H54 (cell line): ENCODE measurements at places on chromosomes 4 and X.

- DNase-seq: no peak
These were observed 34.2 kb downstream of the TSC22D3 start for GRCh38 chrX:107741404-107741790.

GRCh38 chrX:2498781-2499302, 1.9 kb downstream of the DHRSX start:
- no peak for DNase-seq

- no peak for DNase-seq
These were observed 7.5 kb downstream of the DTHD1 start for GRCh38 chr4:36288731-36289426.

DNA sequence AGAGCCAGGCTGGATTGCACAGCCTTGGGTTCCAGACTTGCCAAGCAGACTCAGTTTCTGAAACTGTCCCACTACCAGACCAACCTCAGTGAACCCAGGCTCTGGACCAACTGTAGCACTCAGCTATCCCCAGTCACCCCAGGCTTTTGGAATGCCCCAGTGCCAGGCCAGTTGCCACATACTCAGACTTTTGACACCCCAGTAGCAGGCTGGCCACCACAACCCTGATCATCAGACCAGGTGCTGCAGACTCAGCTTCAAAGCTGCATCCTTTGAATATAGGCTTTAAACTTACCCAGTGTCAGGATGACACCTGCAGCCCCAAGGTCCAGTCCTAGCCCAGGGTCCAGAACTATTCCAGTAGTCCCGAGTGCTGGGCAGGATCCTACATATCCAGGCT, 1389.9 kb downstream of the ARAP2 start:
- no peak for DNase-seq

DNA sequence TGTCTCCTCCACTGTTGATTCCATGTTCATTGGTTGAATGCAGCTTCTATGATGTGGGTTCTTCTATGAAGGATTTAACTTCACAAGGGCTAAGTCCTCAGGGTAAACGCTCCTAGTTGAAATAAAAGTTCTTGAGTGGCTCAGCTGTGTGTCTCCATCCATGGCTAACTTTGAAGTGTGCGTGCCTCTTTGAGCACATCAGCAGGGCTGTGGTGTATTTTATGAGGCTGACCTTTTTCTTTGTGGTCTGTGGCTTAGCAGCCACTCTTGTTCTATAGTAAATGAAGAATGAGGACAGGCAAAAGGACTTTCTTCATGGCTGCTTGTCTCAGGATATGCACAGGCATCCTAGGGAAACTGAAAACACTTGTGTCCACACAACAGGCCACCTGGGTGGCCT, 88.5 kb downstream of the KIT start:
- no peak for DNase-seq

DNA sequence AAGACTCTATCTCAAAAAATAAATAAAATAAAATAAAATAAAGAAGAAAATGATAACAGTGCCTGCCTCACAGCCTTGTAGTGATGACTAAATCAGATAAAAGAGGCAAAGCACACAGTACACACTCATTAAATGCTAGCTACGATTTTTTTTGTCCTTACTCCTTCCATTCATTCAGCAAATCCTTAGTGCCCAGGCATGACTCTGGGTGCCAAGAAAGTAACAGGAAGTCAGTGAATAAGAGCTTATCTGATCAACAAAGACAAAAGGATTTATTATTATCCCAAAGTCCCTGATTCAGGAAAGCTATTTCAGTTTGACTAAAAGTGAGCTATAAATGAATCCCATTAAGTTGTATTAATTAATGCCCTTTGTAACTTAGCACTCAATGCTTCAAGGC, 92.7 kb downstream of the SH3KBP1 start:
- DNase-seq: no peak

DNA sequence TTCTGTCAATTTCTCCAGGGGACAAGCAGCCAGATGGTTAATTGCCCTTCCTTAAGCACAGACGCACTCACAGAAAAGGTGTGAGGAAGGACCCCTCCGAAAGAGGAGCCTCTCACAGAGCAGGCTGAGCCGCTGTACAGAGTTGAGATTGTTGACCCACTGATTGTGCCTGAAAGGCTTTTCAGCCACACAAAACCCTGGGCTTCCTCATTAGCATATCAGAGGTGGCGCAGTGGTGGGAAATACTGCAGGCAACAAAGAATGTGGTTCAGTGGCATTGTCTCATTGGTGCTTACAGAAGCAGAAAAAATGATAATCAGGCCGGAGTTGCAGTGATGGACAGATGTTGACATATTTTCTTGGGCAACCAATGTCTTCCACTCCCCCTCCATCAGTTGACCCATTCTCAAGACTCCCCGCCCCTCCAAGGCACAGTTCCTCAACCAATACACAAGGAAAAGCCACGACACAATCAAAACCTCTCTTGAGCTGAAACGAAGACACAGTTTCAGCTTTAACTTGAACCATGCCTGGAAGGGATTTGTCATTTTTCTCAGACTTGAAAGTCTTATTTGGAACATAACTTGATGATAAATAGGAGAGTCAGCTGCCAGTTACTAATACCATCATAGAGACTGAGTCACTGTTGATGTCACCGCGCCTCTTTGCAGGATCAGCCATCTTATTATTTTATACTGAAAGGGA, 53.1 kb downstream of the ATXN3L start:
- DNase-seq: no peak

DNA sequence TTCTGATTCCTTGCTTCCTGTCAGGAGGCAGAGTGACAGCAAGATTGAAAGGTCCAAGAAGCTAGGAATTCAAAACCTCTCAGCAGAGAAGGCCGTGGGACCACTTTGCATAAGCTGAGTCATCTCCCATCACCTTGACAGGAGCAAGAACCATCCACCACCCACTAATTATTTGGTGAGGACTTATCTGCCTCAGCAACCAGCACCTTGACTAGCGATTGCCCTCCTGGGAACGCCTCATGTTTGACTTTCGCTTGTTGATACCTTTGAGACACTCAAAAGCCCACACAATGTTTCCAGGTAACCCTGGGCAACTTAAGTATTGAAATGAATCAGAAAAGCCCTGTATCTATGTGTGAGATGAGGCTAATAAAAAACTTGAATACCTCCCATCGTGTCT, 233.5 kb upstream of the GYPA start:
- no peak for DNase-seq

DNA sequence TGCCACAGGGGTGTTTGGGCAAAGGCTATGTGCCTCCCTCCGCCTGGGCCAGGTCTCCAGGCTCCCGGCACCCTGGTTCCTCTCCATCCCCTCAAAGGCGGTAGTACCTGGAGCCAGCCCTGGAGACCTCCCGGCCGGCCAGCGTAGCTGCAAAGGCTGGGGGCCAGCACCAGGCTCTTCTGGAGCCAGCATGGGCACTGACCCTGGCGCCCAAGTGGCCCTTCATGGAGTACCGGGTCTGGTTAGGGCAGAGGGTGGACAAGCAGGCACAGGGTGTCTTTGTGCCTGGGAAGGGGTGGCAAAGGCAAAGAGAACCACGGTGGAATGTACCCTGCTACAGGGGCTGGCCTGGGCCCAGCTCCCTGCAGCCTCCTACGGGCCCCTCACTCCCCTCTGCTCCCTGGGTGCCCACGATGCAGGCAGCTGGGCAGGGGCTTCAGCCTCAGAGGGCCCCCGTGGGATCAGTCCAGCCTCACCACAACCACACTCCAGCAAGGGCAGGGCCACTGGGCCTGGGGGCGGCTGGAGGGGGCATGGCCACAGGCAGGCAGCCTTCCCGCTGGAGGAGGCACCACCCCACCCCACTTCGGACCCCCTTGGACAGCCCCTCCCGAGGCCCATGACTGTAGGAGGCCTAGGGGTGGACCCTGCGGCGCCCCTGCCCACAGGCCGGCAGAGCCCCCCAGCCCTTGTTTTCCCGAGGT, 112.9 kb upstream of the NKX1-1 start:
- no peak for DNase-seq

DNA sequence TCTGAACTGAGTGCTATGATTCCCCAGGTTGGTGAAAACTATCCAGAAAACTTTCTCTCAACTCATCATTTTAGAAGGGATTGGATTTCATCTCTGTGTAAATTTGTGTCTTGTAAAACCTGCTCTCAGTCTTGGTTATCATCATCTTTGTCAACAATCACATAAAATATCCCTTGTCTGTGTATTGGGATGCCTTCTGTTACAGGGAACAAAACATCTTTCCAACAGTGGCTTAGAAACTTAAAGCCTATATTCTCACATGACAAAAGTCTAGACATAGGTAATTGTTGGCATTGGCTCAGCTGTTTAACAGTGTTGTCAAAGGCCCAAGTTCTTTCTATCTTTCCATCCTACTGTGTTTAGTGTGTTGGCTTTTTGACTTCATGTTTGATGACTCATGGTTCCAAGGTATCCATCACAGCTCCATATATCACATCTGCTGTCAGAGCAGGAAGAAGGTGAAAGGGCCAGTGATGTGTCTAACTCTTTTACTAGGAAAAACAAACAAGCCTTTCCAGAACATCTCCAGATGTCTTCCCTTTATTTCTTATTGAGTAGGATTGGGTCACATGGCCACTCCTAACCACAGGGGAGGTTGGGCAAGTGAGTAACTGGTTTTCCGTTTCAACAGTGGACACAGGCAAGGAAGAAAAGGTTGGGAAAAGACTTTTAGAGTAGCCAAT, 65.0 kb downstream of the PHEX start:
- DNase-seq: peak; percentile 1

DNA sequence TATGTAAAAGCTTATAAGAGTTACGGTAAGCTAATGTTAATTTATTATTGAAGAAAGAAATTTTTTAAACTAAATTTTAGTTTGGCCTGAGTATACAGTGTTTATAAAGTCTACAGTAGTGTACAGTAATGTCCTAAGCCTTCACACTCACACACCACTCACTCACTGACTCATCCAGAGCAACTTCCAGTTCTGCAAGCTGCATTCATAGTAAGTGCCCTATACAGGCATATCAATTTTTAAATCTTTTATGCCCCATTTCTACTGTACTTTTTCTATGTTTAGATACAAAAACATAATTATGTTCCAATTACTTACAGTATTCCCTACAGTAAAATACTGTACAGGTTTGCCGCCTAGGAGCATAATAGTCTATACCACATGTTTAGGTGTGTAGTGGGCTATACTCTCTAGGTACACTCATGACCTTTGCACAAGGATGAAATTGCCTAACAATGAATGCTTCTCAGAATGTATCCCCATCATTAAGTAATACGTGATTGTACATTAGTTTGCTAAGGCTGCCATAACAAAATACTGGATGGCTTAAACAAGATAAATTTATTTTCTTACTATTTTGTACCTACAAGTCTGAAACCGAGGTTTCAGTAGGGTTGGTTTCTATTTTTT, 333.8 kb upstream of the PCDH7 start:
- no peak for DNase-seq

GRCh38 chrX:45485719-45486118, 285.0 kb upstream of the DIPK2B start:
- no peak for DNase-seq

DNA sequence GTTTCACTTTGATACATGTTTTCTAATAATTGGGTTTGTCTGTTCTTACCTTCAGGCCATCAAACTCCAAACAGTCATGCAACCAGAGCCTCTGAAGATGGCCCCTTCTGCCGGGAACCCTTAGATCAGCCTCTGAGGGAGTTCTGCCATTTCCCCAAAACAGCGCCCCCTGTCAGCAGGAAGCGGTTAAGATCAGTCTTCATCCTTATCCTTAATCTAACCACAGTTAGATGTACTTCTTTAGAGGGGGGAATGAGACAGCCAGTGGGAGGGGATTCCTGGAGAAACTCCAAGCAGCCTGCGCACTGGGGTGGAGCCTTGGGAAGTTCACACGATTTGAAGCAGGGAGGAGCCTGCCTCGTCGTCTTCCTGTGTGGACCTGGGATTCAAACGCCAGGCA, 185.4 kb downstream of the INPP4B start:
- no peak for DNase-seq

DNA sequence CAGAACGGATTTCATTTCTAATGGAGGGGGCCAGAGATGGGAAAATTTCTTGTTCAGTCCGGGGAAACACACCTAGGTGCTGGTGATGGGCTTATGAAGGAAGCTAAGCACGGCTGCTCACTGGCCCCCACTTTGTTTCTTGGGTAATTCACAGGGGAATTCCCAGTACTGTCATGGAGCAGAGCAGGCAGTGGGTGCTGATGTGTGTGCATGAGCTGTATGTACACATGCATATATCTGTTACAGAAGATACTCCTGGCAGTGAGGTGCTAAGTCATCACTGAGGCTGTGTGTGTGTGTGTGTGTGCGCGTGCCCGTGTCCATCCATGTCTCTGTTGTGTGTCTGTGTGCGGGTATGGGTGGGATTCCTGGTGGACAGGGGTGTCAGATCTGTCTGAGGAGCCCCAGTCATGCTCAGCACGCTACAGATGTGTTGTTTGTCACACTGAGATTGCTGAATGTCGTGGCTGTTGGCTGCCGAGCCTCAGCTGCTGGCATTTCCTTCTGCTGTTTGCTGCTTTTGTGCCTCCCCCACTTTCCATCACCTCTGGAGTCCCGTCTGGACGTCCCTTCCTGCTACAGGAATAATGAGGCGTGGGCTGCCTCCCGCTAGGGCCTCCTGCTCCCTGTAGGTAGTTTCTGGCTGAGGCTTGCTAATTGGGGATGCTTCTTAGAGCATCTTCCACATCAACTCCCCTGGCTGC, 53.3 kb downstream of the JADE1 start:
- DNase-seq: no peak

DNA sequence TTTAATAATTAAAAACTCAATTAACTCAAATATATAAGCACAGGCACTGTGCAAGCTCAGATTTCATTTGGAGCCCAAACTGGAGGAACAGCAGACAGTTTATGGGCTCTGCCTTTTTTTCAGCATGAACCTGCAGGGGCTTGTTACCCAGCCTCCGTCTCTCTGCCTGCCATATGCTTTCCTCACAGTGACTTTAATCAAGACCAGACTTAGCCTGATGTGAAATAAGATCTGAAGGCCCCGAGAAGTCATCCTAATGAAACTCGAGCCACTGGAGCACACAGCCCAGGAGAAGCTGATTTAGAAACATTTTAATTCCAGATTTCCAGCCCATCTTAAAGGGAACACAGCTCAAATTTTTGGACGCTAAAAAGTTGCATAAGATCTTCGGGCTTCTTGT, 55.6 kb downstream of the SPATA18 start:
- no peak for DNase-seq

- no peak for DNase-seq
These were observed 745.4 kb downstream of the TECRL start for GRCh38 chr4:63663870-63664269.

GRCh38 chr4:154618708-154619315, 6.4 kb upstream of the FGG start:
- no peak for DNase-seq
